Activated T-helper 1 cell treated with anti-CD3 and anti-CD28 coated beads, Interleukin-12 subunit alpha, Interleukin-12 subunit beta, Interleukin-2, Interleukin-4 antibody, amounts not matched to agents 30 ng/mL and 10 ng/mL and 1 ng/mL, durations not matched to agents 14 hours and 24 hours and 36 hours (primary cell): ENCODE measurements at places on chromosomes 12 and 14. TPM values are rescaled to one million over a fixed set of nuclear protein-coding genes. Genes with fewer than 3 reads are reported as not detected.

GRCh38 chr12:3049611-3050249 is 27.4 kb upstream of the TSPAN9 start:
- DNase-seq, result no peak

- no peak for DNase-seq
These were observed 92.9 kb downstream of the GCH1 start for GRCh38 chr14:54809767-54810166.

- DNase-seq, result no peak
These were observed 250.1 kb downstream of the APAF1 start for GRCh38 chr12:98895086-98895651.

- DNase-seq, result no peak
These were observed 40.9 kb upstream of the SMUG1 start for GRCh38 chr12:54229624-54230212.

DNA sequence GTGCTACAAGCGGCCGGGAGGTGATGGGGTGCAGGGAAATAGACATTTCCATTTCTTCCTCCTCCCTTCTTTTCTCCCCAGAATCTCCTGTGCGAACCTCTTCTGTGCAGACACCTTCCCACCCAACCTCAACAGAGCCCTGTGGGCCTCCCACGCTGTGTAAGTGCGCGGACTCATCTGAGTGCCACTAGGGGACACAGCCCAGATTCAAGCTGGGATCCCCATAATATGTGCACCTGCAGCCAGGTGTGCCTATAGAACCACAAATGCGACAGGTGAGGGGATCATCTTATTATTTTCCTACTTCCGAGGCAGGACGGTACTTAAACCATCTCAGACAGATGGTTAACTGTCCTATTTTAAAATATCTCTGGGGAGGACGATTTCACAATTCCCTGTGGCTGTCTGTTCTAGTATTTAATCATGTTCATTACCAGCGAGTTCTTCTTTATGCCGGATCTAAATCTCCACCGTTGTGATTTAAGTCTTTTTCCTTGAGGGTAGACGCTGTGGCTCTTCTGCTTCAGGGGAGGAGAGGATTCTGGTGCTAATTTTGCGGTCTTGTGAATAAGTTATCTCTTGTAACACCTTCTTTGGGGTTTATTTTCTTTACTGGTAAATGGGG is 17.2 kb upstream of the CACNA1C start:
- DNase-seq, result no peak

GRCh38 chr12:5318874-5319273 is 113.0 kb upstream of the NTF3 start:
- no peak for DNase-seq

- no peak for DNase-seq
These were observed 20.3 kb downstream of the FCF1 start for GRCh38 chr14:74733221-74733620.

DNA sequence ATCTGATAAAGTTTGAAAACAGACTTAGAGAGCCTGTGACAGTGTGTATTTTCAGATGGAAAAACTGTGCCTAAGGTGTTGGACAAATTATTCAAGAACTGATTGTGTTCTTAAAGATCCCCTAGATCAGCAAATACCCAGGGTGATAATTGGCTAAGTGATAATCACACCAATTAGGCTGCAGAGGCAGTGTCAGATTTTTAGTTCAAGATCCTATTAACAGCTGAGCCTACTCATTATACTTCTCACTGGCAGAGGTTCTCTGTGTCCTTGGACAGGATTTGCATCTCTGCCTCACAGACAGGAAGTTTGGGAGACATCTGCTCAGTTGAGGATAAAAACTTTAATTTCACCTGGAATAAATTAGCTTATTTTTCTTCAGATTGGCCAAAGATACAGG is 4.3 kb upstream of the FGD4 start:
- no peak for DNase-seq

- DNase-seq, result no peak
These were observed 9.3 kb upstream of the TWF1 start for GRCh38 chr12:43815416-43815815.

DNA sequence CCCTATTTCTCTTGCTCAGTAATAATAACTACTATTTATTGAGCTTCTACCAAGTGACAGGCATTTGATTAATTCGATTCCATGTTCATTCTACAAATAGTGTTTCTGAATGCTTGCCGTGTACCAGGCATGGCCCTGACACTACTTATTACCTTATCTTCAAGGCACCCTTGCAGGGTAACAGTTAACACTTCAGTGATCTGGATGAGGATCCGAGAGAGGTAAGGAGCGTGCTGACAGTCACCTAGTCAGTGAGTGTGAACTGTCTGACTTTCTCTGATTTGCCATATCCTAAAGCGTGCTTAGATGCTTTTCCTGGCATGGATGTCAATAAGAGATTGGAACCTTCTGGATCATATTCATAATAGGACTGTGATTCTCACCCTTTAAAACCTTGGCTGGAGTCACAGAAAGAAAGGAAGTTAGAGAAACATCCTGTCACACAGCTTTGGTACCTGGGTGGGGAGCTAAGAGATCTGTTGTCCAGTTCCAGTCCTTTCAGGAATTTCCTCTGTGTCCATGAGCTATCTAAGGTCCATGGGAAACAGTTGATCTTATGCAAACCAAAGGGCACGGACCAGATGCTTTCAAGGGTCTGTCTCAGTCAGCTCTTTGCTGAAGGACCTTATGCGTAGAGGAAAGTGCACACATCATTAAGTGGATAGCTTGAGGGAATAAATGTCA is 54.8 kb downstream of the PPFIBP1 start:
- no peak for DNase-seq

GRCh38 chr12:93763746-93764147 is 86.6 kb downstream of the CRADD start:
- DNase-seq, result no peak

DNA sequence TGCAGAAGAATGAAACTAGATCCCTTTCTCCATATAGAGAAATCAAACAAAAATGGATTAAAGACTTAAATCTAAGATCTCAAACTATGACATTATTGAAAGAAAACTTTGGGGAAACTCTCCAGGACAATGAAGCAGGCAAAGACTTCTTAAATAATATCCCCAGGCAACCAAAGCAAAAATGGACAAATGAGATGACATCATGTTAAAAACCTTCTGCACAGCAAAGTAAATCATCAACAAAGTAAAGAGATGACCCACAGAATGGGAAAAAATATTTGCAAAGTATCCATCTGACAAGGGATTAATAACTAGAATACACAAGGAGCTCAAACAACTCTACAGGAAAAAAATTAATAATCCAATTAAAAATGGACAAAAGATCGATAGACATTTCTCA is 101.0 kb downstream of the RALGAPA1 start:
- no peak for DNase-seq

GRCh38 chr14:68574906-68575305 is 218.0 kb downstream of the ZFP36L1 start:
- DNase-seq, result no peak

DNA sequence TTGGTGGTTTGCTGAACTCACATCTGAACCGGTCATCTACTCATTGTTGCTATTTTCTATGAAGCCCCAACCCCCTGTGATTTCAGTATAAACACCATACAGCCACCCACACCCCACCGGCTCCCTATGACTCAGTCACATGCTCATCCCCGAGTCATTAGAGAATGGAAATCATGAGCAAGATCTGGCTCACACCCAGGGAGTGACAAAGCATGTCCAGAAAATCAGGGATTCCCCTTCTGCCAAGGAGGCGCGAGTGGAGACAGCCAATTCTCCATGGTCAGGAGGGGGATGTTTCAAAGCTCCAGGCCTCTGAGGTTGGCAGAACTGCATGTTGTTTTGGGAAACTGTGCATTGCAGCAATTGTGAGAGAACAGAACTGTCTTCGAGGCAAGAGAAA is 657.5 kb upstream of the TBX3 start:
- DNase-seq, result no peak

DNA sequence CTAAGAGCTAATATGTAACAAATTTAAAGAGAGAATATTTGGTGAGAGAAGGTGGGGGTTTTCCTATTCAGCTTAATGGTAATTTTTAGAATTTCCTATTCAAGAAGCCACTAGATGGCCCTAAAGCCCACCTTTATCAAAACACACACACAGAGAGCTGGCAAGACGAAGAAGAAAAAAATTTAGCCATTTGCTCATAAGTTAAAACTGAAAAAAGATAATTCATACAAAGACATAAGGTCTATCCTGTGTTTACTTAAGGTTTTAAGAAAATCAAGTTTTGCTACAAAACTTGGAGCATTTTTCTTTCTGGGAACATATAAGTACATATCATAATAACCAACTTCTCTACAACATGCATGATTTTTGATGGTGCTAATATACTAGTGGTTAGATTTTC is 46.8 kb upstream of the PCED1B start:
- no peak for DNase-seq

DNA sequence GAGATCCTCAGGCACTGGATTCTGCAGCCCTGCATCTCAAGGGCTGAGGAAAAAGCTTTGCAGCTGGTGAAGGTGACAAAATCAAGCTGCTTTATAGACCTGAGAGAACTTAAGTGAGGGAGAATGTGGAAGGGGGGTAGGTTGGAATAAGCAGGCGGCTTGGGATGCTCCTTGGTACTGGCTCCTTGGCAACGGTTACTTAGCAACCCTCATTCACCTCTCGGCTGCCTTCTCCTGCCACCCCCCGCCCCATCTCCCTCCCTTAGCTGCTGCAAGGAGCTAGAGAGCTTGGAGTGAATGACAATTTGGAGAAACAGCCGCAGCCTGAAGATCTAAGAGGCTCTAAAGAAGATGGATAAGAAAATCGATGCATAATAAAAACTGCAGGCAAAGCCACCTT is 44.1 kb upstream of the CISTR start:
- DNase-seq, result no peak

DNA sequence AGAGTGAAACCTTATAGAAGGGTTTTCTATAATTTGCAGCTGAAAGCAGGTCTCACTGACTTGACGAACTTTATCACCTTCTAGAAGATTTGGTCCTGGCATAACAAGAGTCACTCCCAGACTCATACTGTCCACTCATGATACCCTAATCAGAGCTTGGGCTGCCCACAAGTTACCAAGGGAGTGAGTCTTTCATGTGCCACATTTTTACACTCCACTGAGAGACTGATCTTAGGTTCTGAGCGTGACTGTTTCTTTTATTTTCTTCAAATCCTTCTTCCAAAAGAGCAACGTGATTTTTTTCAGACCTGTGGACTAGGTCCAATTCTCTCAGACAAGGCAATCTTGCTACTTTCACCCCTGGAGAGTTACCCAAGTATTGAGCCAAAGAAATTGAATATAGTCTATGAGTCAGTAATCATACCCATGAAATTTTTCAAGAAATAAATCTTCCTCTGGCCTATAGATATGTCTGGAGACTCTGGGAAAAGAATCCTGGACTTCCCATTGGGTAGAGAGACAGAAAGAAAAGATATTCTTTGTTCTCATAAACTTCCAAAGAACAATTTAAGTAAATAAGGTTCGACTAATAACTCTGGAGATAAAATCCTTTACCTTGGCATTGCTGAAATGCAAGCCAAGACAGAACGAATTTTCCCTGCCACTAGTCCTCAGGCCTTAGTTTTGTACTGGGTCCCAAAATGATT is 26.9 kb downstream of the SIX1 start:
- DNase-seq, result no peak

DNA sequence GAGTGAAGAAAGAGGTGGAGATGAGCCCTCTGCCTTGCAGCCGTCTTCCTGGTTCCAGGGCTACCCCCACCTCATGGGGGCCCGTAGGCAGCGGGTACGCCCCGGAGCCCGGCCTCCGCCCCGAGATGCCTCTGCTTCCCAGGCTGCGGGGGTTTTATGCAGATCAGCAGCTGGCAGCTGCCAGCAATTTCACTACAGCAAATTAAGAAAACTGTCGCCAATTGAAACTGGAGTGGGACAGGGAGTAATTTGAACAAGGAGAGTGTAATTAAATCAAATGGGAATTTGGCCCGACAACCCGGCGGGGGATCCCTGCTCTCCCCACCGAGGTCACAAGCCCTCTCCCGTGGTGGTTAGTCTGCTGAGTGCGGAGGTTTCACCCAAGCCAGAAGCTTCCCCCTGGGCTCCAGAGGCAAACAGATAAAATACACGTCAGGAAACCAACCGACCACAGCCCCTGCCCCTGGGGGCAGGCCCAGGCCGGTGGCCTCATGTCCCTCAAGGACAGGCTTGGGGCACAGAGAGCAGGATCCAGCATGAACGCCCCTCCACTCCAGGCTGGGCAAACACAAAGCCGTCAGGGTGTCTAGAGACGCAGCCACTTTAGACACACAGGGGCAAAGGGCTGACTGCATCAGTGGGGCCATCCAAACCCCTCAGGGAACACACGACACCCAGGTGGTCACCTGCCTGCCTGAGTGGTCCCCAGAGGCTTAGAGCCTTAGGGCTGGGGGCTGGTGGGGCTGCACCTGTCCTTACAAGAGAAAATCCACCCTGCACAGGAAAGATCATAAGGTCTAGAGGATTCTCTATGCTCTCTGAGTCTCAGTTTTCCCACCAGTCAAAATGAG is 53.8 kb downstream of the TESC start:
- no peak for DNase-seq

DNA sequence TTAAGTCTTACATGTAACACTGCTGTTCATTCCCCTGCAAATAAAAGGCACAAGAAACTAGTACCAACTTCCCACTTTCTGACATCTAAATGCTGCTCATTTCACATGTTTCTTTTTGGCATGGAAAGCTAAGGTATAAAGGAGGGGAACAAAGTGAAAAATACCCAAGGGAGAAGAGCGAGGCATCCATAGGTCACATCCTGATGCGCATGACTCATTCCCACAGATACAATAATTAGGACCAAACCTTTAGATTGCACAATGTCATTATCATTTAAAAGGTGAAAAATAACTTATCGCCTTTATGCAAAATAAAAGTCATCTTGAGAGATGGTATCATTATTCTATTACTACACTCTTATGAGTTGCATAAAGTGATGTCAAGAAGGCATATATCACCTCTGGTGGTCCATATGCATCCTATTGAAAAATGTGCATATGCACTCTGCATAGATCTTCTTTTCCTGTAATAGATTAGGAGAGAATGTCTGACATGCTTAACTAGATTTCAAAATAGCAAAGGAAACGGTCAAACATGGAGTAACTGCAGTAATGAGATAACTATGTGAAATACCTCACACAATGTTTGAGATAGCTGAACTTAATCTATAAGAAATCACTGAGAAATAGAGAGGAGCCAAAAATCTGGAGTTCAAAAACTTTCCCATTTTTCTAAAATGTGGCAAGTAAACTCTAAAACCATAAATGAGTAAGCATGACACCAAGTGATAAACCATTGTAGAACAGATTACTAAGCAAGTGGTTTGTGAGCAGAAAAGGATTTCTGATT is 382.5 kb upstream of the TMTC1 start:
- no peak for DNase-seq

Gene IAPP
- not detected in 2 replicates for total RNA-seq

Gene POTEM
- not detected in 2 replicates for total RNA-seq

Gene NTS
- total RNA-seq, result not detected in 2 replicates

Gene NOC4L
- 49.5 and 51.3 TPM in 2 replicates for total RNA-seq

Gene WSCD2
- not detected in 2 replicates for total RNA-seq

Gene CLMN
- total RNA-seq, result 0.66 and 0.80 TPM in 2 replicates

Gene SPTB
- not detected in 2 replicates for total RNA-seq

Gene GNB3
- 1.6 and 1.7 TPM in 2 replicates for total RNA-seq

Gene SCN8A
- 0.15 and 0.26 TPM in 2 replicates for total RNA-seq

Gene CCDC177
- total RNA-seq, result 0.08 TPM in 1 of 2 replicates, not detected in the other

Gene TOGARAM1
- 9.3 TPM in 2 replicates for total RNA-seq
